H4 (cell line): ENCODE measurements at places on chromosomes 5 and 9. TPM values are rescaled to one million over a fixed set of nuclear protein-coding genes. Genes with fewer than 3 reads are reported as not detected.

PCDHB16 gene
- total RNA-seq, result 3.3 and 3.7 TPM in 2 replicates

UBAP1 gene
- 32.8 and 43.4 TPM in 2 replicates for total RNA-seq

ESM1 gene
- total RNA-seq, result not detected in 2 replicates

C9orf153 gene
- total RNA-seq, result not detected in 2 replicates

GABRA6 gene
- total RNA-seq, result 0.14 TPM in 1 of 2 replicates, not detected in the other
